ENCODE measurements at places on chromosomes 3 and 15.

- no peak for DNase-seq
These were observed 116.2 kb downstream of the ROBO1 start for GRCh38 chr3:79651536-79652065.

DNA sequence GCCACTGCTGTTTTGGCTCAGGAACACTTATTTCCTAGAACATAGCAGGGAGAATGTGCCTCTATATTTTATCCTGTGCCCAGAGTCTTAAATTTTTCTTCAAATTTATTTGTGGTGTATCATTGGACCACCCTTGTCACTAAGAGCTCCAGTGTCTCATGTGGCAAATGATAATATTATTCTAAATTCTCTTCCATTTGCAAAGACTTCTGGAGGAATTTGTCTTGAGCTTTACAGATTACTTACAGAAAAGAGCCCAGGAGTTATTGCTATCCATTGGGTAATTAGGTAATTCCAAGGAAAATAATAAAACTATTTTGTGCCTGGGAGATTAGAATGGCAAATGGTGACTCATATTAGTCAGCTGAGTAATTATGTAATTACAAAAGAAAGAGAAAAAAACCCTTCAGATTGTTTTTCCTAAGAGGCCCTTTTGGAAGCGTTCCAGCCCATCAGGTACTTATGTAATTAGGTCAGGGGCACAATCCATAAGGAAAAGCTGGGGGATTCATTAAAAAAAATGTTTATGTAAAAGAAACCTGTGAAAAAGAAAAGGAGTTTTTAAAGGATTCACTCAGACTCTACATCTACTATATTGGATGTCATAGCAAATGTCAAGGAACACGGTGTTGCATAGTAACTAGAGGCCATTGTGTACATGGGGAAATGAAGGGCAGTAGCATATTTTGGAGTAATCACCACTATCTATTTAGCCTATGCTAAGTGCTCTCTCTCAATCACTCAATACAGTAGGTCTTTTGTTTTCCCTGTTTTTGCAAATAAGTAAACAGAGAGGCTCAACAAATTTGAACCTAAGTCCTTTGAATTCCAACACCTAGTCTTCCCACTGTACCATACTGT is 380.9 kb upstream of the RARB start:
- no peak for DNase-seq

GRCh38 chr3:133505813-133506212 is 67.7 kb upstream of the CDV3 start:
- no peak for DNase-seq

- no peak for DNase-seq
These were observed 151.7 kb upstream of the IQSEC1 start for GRCh38 chr3:13224967-13225366.

GRCh38 chr3:149967086-149967685 is 3.5 kb downstream of the PFN2 start:
- DNase-seq, result no peak

GRCh38 chr15:76168237-76168984 is 108.6 kb downstream of the TMEM266 start:
- DNase-seq, result no peak

DNA sequence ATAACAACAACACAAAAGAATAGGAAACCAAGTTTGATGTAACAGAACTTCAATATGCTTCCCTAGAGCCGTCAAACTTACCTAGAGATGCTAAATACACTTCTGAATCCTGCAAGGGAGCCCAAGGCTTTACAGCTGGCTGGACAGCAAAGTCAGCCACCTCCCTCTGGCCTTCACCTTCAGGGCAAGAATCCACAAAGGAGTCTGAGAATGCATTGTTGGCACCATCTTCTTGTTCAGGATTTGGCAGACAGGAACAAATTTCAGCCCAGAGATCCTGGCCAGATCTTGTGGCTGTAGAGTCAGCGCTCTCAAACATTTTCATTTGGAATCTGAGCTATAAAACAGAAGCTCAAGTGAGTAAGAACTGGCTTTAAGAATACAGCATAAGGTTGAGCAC is 2.2 kb downstream of the CCDC32 start:
- DNase-seq, result no peak

- no peak for DNase-seq
These were observed 54.9 kb downstream of the CYP11A1 start for GRCh38 chr15:74312445-74313007.

GRCh38 chr3:127456471-127457093 is 134.0 kb downstream of the TPRA1 start:
- no peak for DNase-seq

GRCh38 chr3:176119826-176120225 is 1077.5 kb downstream of the TBL1XR1 start:
- no peak for DNase-seq

- no peak for DNase-seq
These were observed 583.3 kb downstream of the DIPK2A start for GRCh38 chr3:144554889-144555288.

GRCh38 chr3:57126244-57126643 is 38.9 kb downstream of the IL17RD start:
- no peak for DNase-seq

GRCh38 chr15:51874751-51875644 is 45.5 kb downstream of the TMOD3 start:
- DNase-seq, result no peak

DNA sequence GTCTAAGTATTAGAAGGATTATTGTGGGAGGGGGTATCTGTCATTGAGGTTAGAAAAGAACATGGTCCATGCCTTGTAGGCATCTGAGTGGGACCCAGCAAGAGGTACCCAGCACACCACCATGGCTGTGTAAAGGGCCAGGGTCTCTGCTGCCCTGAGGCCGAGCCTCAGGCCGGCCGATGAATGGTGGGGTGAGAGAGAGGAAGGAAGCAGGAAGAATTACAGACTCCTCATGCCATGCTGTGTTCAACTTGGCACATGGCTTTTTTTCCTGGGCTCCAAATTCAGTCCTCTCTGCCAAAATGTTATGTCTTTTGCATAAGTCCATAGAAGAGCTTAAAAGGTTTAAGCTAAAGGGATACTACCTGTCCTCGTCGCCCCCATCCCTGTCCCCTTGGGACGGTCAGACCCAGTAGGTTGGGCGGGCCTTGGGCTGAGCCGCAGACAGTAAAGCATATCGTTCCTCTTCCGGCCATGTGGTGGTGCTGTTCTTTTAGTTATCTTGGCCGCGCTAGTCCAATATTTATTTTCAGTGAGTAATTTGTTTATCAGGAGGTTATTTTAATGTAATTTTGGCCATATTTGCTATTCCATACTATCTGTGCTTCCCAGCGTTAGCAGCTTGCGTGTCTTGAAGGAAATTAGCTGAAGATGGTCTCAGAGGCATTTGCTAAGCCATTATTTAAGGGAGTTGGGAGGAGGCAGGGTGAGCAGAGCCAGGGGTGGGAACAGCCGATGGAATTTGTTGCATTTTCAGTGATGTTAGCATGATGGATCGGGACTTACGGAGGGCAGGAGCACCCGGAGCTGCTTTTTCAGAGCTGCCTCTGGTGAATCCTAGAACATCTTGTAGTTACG is 152.4 kb downstream of the AGBL1 start:
- DNase-seq, result no peak

- no peak for DNase-seq
These were observed 275.1 kb upstream of the LRTM1 start for GRCh38 chr3:55203006-55203405.

DNA sequence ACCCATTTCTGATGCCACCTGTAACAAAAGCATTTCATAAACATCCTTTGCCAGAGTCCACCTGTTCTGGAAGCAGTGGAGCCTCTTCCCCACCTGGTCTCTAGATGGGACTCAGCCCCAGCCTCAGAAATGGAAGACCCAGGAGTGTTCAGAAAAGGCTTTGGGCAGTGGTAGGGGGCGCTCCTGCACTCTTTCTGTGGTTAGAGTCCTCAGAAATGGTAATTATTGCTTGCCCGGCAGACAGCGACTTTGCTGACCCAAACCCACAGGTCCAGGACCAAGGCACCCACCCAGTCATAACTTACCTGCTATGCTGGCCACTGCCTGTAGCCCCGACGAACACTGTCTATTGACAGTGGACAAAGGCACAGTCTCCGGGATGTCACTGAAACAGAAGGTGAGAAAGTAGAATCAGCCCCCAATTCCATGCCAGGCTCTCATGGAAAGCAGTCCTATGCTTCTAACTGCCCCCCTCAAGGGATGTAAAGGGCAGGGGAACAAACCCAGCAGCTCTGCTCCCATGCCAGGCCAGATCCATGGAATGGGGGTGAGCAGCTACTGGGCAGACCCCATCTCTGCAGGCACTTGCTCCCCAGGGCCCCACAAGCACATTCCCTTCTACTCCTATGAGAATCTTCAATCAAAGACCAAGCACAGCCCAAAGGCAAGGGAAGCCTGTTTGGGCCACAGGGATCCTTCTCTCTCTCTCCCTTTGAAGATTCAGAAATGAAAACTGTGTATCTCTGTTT is 5.1 kb downstream of the ACAA1 start:
- DNase-seq, result no peak

DNA sequence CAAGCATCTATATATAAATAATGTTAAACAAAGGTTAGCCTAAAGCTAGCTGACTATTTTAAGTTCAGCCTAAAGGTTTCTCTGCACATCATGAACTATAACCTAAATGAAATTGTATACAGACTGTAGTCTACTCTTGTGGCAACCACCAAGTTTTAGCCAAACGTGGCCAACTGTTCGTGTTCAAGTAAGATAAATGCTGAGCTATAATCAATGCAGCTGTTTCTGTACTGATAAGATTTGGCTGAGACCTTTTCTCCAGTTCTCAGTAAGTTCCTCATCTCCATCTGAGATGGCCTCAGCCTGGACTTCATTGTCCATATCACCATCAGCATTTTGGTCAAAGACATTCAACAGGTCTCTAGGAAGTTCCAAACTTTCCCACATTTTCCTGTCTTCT is 43.7 kb upstream of the IGSF10 start:
- no peak for DNase-seq

DNA sequence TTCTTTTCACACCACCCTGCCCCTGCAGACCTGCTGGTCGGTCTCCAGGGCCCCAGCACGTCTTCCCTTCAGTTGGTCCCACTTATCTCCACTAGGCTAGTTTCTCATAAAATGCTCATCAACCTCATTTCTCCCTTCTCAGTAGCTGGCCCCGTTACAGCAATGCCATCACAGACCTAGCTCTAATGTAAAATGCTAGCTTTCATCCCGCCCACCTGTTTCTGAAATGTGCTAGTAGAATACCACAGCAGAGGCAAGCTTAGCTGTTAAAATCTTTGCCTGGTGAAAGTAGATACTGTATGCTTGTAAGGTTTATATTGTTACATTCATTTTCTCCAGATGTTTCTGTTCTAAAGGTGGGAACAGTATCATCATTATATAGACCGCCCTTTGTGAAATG is 13.1 kb downstream of the MKRN2OS start:
- no peak for DNase-seq

DNA sequence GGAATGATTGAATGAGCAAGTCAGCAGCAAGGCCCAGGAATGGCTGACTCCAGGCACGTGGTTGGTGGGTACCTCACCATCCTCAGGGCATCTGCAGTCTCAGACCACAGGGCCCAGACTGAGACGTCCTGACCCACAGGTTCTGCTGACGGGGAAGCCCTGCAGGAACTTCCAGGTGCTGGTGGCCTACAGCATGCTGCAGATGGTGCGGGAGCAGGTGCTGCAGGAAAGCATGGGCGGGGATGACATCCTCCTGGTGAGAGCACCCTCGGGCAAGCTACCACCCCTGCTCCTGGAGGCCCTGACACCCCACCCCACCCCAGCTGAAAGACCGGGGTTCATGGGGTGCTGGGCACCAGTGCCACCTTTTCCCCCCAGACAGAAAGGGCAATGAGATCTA is 14.1 kb downstream of the TBC1D21 start:
- no peak for DNase-seq

- no peak for DNase-seq
These were observed 11.3 kb upstream of the IQGAP1 start for GRCh38 chr15:90376789-90377188.

DNA sequence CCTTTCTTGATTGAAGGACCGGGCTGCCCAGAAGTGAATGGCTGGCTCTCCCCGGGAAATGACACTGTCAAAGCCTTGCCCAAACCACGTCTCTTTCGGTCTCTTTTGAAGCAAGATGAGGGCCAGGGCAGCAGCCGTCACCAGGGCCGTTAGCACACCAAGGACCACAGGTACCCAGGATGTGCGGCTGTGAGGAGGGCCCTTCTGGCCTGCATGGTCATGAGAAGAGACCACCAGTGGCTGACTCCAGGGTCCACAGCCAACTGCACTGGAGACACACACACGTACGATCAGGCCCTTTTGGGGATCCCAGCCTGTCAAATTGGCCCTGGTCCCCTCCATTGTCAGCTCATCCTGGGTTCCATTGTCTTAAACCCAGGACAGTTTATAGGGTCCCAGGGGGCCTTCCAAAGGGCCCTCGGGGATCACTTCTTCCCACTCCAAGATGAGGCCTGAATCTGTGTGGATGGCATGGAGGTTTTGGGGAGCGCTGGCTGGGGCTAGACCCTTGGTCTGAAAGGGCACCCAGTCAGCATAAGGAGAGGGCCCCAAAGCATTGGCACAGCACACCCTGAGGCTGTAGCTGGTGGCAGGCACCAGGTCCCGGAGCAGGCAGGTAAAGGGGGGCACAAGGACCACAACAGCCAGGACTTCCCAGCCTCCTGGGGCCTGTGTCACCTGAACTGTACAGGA is 50.9 kb downstream of the ETFA start:
- DNase-seq, result no peak

GRCh38 chr3:141708367-141708766 is 29.7 kb upstream of the RNF7 start:
- DNase-seq, result no peak

DNA sequence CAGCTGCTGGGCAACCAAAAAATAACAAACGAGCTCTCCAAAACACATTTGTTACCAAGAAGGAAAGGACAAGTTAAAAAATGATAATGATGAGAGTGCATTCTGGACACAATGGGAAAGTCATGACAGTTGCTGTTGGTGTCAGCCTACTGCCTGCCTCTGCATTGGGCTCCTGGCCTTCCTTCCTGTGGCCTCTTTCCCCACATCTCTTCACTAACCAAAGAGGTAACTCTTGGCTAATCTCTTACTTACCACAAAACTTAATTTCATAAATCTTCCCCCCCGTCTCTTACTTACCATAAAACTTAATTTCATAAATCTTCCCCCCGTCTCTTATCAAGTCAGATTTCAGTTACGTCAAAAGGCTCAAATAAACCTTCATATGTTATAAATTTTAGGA is 58.6 kb downstream of the AGTR1 start:
- no peak for DNase-seq
